Cardiac muscle cell (in vitro differentiated cells and primary cell): ENCODE measurements at places on chromosomes 2 and 18. TPM values are rescaled to one million over a fixed set of nuclear protein-coding genes. Genes with fewer than 3 reads are reported as not detected.

DNA sequence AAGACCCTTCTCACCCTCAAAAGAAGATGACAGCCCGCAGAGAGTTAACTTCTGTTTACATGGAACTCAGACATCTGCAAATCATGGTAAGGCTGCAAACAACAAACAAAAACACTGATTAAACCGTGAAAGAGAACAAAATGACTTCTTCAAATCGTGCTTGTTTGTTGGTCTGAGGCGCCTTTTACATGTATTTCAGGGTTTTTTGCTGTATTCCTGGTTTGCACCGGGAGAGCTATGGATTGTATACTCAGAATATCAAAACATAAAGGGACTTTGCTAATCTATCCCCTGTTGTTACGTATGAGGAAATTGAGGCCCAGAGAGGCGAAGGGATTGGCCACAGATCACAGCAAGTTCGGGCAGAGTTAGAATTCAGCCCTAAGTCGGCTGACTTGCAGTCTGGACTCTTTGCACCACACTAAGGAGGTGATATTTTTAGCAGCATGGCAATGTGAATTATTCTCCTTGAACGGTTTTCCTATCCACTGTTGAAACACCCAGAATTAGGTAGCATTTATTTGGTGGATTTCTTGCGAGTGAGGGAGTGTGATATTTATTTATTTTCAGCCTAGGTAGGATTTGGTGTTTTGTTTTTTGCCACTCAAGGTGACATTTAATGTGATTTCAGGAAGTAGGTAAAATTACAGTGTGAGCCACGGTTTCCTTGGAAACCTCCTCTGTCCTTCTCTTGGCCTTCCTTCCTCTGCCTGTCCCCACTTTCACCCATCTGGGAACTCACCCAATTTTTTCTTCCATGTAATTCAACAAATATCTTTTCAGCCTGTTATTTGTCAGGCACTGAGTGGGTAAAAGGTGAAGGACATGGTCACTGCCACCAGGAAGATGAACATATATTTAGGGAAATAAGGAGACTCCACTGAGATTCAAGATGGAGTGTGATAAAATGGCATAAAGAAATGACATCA lies 980 bp upstream of the PDE6D start:
- peaks cover 7% of the 10 kb centered on the region for H3K4me1 ChIP-seq

Gene CTLA4
- total RNA-seq, result not detected in 2 replicates

- no peak overlapping the region for H3K27ac ChIP-seq
- H3K4me1 ChIP-seq, result peaks cover 12% of the 10 kb centered on the region
- H3K36me3 ChIP-seq, result no peaks in the 10 kb centered on the region
- peak overlapping the region; percentile 45 for H3K4me3 ChIP-seq
- DNase-seq, result peak; percentile 6
- peaks cover 30% of the 10 kb centered on the region for H3K27me3 ChIP-seq
Measured at GRCh38 chr2:191150230-191150599, 579 bp downstream of the STAT4 start.

Gene BCL11A
- total RNA-seq, result 15.7 and 17.1 TPM in 2 replicates

GRCh38 chr2:23904692-23905091 lies 22.2 kb downstream of the ATAD2B start:
- no peak overlapping the region for H3K4me3 ChIP-seq
- no peak for DNase-seq
- no peak overlapping the region for H3K27ac ChIP-seq
- no peaks in the 10 kb centered on the region for H3K27me3 ChIP-seq

- H3K27me3 ChIP-seq, result peaks cover 32% of the 10 kb centered on the region
- no peak overlapping the region for H3K27ac ChIP-seq
- no peaks in the 10 kb centered on the region for H3K4me1 ChIP-seq
- no peak overlapping the region for H3K4me3 ChIP-seq
- no peaks in the 10 kb centered on the region for H3K36me3 ChIP-seq
- DNase-seq, result no peak
Measured at GRCh38 chr2:120318626-120319025, 27.3 kb upstream of the INHBB start.

DNA sequence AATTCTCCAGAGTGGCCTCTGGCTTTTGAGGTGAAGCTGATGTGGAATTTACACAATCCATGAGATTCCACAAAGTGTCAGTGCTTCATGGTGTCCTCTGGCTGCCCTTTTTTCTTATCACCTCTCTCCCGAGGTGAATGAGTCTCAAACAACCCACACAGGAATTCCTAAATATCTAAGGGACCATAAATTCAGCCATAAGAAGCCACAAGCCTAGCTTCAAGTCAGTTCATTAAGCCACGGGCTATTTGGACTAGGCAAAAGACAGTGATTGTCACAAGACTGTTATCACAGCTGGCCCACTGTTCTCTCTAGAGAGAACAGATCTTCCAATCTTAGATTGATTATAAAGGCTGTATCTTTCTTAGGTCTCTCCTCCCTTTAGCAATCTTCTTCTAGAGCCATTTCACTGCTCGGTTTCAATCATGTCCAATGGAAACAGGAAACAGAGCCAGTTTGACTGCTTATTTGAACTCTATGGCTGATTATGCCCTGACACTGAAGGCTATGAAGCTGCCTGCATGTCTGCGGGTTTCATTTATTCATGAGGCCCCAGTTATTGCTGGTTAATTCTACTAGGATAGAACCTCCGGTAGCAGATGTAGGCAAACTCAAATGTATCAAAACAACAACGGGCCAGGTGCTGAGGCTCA lies 4.1 kb downstream of the NEMP2 start:
- peaks cover 15% of the 10 kb centered on the region for H3K4me1 ChIP-seq
- H3K27ac ChIP-seq, result peak overlapping the region; percentile 48
- DNase-seq, result no peak
- no peaks in the 10 kb centered on the region for H3K36me3 ChIP-seq

DNA sequence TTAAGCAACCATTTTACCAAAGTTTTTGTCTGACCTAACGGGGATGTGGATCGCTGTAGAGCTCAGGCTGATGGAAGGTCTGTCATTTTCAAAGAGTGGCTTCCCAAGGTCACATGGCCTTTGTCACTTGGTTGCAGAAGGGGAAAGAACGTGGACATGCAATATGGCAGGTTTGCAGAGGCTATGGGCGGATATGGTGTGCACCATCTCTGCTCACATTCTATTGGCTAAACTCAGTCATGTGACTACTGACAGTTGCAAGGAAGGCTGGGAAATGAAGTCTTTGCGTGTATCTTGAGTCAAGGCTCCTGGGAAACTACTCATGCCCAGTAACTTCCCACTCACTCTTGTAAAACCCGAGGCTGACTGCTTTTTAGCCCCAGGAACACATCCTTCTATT lies 96.8 kb downstream of the ST6GAL2 start:
- H3K4me1 ChIP-seq, result no peaks in the 10 kb centered on the region
- no peaks in the 10 kb centered on the region for H3K36me3 ChIP-seq
- no peak overlapping the region for H3K27ac ChIP-seq
- H3K4me3 ChIP-seq, result no peak overlapping the region
- no peaks in the 10 kb centered on the region for H3K27me3 ChIP-seq
- DNase-seq, result no peak

- DNase-seq, result no peak
- peaks cover 7% of the 10 kb centered on the region for H3K4me1 ChIP-seq
- no peak overlapping the region for H3K4me3 ChIP-seq
- H3K27me3 ChIP-seq, result no peaks in the 10 kb centered on the region
Measured at GRCh38 chr2:188380280-188380679, 88.6 kb downstream of the GULP1 start.

GRCh38 chr18:13612196-13612997 lies 114.0 kb downstream of the FAM210A start:
- H3K4me1 ChIP-seq, result peaks cover 34% of the 10 kb centered on the region
- no peak overlapping the region for H3K4me3 ChIP-seq
- no peaks in the 10 kb centered on the region for H3K36me3 ChIP-seq
- H3K27ac ChIP-seq, result no peak overlapping the region
- DNase-seq, result no peak
